ENCODE measurements at places on chromosomes 1 and 21.
A peak's percentile ranks its signal among the peaks of the same experiment; 100 is the strongest.

DNA sequence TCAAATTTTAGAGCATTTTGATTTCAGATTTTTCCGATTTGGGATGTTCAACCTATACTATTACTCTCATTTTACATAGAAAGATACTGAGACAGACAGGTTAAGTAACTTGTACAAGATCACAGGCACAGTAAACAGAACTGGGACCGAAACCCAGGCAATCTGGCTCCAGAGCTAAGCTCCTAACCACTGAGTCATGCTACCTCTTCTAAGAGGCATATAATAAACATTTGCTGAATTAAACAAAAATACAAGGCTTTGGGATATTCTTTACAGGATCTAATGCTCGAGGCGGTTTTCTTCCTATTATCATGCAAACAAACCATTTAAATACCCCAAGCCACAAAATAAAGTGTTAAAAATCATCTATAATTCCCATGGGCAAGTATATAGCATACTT lies 50.3 kb downstream of the MCOLN2 start:
- DNase-seq, result no peak

- DNase-seq, result no peak
Measured at GRCh38 chr1:154851392-154852177, 18.5 kb downstream of the KCNN3 start.

DNA sequence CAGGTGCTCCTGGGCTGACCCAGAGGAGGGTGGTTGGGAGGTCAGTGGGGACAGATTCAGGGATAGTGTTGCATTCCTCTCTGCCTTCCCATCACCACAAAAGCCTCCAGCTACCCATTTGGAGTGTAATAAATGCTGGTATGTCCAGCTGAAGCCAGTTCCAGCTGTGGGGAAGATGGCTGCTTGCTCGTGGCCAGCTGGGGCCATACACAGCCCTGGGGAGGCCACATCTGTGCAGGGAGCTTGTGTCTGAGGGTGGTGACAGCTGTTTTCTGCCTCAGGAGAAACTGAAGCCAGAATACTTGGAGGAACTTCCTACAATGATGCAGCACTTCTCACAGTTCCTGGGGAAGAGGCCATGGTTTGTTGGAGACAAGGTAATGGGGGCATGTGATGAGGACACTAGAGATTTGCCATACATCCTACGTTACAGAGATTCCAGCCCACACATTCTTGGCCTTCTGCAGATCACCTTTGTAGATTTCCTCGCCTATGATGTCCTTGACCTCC lies 2.7 kb downstream of the GSTM4 start:
- no peak for DNase-seq

GRCh38 chr1:156419854-156420204 lies 50.8 kb downstream of the RHBG start:
- no peak for DNase-seq

- no peak for DNase-seq
Measured at GRCh38 chr1:1680031-1680911, 12.3 kb downstream of the SLC35E2B start.

DNA sequence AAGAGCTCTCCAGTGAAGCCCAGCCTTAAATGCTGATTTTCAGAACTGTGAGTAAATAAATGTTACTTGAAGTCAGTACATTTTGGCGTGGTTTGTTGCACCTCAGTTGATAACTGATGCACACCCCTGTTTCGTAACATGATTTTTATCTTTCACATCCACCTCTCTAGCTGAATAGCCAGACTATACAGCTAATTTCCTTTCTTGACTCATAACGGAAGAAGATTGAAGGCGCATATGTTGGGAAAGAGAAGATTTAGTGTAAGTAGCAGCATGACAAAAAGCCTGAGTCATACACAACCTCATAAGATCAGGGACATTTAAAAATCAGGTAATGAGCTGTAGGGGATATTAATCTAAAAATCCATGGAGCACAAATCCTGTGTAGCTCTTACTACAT lies 716.2 kb upstream of the ZP4 start:
- DNase-seq, result peak; percentile 6

DNA sequence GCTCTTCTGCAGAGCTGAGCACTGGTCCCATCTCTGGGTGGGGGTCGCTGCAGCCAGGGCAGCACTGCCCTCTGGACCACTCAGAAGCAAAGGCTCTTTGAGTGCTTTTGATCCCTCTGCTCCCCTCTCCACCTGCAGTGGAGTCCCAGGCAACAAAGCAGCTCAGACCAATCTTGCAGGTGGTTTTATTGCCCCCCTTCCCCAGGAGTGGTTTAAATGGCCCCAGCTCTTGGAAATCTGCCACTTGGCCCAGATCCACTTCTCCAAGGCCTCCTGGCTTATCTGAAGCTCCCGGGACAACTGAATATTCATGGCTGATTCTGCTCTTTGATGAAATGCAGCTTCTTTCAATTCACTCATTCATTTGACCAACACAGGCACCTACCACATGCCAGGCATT lies 2.7 kb downstream of the STUM start:
- DNase-seq, result no peak

DNA sequence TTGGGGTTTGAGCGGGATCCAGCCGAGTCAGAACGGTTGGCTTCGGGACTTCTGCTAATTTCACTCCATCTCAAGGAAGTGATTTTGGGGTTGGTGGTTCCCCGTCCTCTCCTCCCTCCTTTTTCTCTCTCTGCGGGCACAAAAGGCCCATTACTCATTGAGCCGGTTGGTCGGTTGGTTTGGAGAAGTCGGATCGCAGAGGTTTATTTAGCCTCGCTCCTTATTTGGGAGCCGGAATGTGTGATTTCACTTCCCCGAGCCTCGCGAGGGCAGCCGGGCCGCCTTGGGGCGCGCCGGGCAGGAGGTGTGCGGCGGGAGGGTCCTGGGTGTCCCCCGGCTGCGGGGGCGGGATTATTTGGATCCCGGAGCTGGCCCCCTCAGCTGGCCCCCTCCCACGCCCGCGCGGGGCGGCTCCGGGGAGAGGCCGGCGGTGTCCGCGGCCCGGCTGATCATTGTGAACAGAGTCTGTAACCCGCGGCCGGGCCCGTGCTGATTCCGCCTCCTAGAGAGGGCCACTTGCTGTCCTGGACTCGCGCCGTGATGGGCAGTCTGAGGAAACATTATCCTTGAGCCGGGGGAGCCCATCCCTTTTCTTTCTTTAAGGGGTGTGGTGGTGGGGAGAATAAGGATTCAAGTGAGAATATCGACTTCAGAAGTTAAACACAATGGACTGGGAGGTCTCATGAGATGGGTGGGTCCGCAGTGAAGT lies 1.2 kb downstream of the MAPKAPK2 start:
- DNase-seq, result peak; percentile 59

DNA sequence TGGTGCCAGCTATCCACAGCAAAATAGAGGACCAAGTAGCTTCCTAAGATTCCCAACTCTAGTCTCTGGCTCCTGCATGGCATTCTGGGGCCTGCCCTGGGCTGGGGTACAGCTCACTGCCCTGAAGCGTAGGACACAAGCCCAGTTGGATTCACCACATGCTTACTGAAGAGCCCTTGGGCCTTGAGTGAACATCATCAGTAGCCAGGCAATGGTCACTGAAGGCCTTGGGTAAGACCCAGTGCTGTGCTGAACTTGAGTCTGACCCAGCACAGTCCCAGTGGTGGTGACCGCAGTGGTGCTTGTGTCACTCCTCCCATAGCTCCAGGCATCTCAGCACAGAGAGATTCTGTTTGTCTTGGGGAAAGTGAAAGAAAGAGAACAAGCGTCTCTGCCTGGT lies 7.7 kb upstream of the LCE3A start:
- no peak for DNase-seq

GRCh38 chr1:104746994-104747393 lies 997.3 kb downstream of the AMY1C start:
- no peak for DNase-seq

DNA sequence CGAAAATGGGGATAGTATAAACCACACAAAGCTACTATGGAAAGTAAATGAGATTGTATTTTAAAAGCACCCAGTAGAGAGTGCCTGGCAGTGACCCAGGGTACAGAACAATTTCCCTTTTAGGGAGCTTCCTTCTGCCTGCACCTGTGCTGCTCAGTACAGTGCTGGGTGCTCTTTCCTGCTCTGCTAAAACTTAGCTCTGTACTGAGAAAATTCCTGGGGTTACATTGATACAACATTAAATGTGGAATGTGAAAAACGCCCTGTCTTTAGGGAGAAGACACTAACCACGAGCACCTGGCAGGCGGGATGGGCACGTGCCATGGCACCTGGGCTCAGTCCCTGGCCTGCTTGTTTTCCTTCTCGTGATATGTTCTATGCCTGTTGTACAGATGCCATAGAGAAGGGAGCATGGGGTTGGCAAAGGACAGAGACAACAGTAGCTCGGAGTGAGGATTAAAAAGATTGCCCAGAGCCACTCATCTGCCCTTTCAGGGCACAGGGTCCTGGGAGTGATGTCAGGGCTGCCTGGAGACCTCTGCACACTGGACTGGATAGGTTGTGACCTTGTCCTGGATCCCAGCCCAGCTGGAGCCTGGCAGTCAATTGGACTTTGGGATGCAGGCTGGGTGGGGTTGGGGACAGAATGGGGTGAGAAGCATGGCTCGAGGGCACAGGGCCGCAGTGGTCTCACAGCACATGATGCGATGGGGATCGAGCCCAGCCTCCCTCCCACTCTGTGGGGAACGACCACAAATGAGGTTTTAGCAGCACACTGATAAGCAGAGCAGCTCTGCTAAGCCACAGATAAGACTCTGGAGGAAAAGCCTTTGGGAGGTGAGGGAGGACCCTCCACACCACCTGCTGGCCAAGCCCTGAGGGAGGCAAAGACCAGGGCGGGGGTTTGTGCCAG lies 4.2 kb downstream of the SPATA46 start:
- no peak for DNase-seq

DNA sequence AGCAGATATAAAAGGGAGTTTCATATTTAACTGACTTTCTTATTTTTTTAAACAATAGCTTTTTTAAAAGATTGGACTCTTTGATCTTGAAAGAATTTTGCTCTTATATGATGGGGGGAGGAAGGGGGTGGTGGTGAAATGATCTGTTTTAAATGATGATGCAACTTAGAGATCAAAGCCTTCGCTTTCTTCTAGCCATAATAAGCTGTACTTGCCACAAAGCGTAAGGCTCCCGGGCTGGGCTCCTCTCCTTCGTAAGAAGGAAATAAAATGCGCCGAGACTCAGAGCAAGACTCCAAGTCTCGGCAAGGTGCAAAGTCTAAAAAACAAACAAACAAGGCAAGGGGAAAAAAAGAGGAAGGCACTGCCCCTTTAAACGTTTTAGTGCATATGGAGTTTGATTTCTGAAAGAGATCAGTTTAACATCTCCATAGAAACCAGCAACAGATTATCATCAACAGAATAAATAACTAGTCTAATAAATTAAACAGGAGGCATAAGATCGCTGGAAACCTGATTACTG lies 3.3 kb downstream of the CASZ1 start:
- DNase-seq, result no peak

DNA sequence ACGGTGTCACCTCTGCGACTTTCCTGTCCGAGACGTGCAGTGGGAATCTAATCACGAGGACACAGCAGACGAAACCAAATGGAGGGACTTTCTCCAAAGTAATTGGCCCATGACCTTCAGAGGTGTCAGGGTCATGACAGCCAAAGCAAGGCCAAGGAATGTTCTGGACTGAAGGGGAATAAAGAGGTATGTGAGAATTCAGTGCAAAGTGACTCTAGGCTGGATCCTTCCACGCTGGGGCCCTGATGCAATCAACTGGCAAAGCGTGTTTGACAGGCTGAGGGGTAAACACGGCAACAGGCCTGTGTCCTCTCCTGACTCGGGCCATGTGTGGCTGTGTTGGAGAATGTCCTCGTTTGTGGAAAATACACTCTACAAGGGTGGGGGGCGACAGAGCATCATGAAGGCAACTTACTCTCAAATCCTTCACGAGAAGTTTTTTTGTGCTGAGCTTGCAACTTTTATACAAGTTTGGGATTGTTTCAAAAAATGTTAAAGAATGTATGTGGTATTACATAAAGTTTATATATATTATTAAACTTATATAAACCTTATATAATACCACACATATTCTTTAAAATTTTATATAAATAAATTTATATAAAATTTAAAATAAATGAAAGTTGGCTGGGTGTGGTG lies 1.7 kb downstream of the CFAP74 start:
- DNase-seq, result no peak

GRCh38 chr1:197268012-197268411 lies at the start of gene CRB1:
TSS of gene CRB1 (plus strand) at chr1:197268252. CDS start at chr1:197268413, 161 bp downstream.
- no peak for DNase-seq

- DNase-seq, result peak; percentile 33
Measured at GRCh38 chr1:37691497-37692077, 729 bp upstream of the CDCA8 start.

- DNase-seq, result peak; percentile 35
Measured at GRCh38 chr1:173478094-173478674, 1.0 kb downstream of the PRDX6 start.

- no peak for DNase-seq
Measured at GRCh38 chr1:231432996-231433395, 10.9 kb upstream of the EGLN1 start.

DNA sequence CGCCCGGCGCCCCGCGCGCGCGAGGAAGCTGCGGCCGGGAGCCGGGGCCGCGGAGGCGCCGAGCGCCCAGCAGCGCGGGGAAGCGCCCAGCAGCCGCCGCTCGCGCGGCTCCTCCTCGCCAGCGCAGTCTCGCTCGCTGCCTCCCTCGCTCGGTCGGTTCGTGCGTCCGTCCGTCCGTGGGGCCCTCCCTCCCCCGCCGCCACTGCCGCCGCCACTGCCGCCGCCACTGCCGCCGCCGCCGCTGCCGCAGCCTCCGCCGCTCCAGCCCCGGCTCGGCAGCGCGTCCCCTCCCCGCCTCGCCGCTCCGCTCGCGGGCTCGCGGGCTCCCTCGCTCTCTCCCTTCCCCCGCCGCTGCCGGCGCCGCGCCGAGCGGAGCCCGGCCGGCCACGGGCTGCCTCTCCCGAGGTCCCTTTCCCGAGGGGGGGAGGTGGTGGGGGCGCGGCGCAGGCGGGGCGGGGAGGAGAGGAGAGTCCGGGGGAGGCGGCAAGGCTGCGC lies at the start of gene KCND3:
KCND3 (minus strand) TSS at position 138 of the 495 bp plus-strand sequence.
- DNase-seq, result peak; percentile 57

GRCh38 chr21:28798798-28799197 lies 193.9 kb downstream of the LTN1 start:
- no peak for DNase-seq

All from urothelium cell line (cell line).